PC-9 (cell line): ENCODE measurements at places on chromosomes 11 and 22. TPM values are rescaled to one million over a fixed set of nuclear protein-coding genes. Genes with fewer than 3 reads are reported as not detected.
A peak's percentile ranks its signal among the peaks of the same experiment; 100 is the strongest.

DNA sequence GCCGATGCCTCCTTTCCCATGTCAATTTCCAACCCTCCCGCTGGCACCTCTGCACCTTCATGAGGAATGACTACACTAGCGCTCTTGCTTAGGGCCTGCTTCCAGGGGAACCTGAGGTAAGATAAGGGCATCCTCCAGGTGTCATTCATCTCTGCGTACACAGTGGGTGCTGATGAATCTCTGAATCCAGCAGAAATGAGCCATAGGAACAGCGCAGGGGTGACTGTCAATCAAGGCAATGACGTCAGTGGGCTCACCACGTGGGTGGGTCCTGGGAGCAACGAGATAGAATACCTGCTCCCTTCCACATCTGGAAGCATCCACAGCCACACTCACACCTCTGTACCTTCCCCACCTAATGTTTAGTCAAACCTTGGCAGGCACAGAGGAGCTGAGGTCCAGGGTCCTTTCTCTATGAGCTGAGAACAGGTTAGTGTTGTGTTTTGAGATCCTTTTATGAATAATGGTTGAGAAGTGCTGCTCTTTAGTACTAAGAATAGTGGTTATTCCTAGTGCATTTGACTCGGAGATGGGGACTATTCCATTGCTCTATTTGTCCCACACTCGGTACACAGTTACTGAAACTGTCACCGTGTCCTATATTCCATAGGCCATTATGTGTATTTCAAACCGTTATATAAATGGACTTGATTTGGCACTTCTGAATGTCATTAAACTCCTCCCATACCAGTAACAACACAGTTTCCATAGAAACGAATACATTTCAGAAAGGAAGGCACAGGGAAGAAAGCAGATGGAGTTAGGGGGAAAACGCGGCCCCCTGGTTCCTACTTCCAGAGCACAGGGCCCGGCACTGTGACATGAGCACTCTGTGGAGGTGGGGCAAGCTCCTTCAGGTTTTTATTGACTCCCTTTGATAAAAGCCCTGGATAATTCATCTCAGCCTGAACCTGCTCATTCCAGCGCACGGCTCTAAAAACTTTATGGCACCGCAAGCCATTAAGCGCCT, 193.4 kb downstream of the ST3GAL4 start:
- H3K4me3 ChIP-seq = no peak overlapping the region
- no peaks in the 10 kb centered on the region for H3K36me3 ChIP-seq
- H3K27ac ChIP-seq = no peak overlapping the region
- no peaks in the 10 kb centered on the region for H3K4me1 ChIP-seq

- no peak for DNase-seq
- H3K27me3 ChIP-seq = no peaks in the 10 kb centered on the region
- H3K36me3 ChIP-seq = no peaks in the 10 kb centered on the region
- H3K4me1 ChIP-seq = no peaks in the 10 kb centered on the region
Measured at GRCh38 chr11:104764710-104765045, 133.6 kb downstream of the CASP12 start.

GRCh38 chr11:93734427-93735222, 6.7 kb downstream of the TAF1D start:
- H3K27me3 ChIP-seq = no peaks in the 10 kb centered on the region
- H3K4me3 ChIP-seq = no peak overlapping the region
- H3K4me1 ChIP-seq = peaks cover 39% of the 10 kb centered on the region
- no peak for DNase-seq

GRCh38 chr11:86999859-87000753, 37.6 kb upstream of the TMEM135 start:
- H3K27ac ChIP-seq = peak overlapping the region; percentile 53
- DNase-seq = peak; percentile 78
- peaks cover 22% of the 10 kb centered on the region for H3K4me1 ChIP-seq

GRCh38 chr11:26229257-26229656, 102.7 kb upstream of the ANO3 start:
- no peaks in the 10 kb centered on the region for H3K36me3 ChIP-seq
- no peaks in the 10 kb centered on the region for H3K4me1 ChIP-seq
- H3K27ac ChIP-seq = no peak overlapping the region
- no peak overlapping the region for H3K4me3 ChIP-seq
- no peak for DNase-seq

Gene SLC22A8
- not detected in 2 replicates for total RNA-seq

DNA sequence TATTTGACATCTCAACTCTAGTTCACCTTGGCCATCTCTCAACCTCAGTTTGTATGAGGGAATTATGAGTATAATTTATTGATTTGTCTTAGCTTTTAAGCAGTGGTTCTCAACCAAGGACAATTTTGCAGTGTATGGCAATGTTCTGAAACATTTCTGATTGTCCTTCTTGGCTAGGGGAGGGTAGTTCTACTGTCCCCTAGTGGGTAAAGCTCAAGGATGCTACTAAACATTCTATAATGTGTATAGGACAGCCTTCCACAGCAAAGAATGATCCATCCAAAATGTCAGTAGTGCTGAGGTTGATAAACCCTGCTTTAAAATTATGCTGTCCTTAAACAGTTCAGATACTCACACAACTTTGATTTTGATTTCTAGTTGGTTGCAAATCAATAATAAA, 78.1 kb upstream of the ALKBH3 start:
- no peak for DNase-seq
- no peak overlapping the region for H3K27ac ChIP-seq
- H3K4me3 ChIP-seq = no peak overlapping the region
- no peaks in the 10 kb centered on the region for H3K4me1 ChIP-seq

Gene TTC17
- total RNA-seq = 71.4 and 81.0 TPM in 2 replicates

Gene SCGB2A2
- not detected in 2 replicates for total RNA-seq

DNA sequence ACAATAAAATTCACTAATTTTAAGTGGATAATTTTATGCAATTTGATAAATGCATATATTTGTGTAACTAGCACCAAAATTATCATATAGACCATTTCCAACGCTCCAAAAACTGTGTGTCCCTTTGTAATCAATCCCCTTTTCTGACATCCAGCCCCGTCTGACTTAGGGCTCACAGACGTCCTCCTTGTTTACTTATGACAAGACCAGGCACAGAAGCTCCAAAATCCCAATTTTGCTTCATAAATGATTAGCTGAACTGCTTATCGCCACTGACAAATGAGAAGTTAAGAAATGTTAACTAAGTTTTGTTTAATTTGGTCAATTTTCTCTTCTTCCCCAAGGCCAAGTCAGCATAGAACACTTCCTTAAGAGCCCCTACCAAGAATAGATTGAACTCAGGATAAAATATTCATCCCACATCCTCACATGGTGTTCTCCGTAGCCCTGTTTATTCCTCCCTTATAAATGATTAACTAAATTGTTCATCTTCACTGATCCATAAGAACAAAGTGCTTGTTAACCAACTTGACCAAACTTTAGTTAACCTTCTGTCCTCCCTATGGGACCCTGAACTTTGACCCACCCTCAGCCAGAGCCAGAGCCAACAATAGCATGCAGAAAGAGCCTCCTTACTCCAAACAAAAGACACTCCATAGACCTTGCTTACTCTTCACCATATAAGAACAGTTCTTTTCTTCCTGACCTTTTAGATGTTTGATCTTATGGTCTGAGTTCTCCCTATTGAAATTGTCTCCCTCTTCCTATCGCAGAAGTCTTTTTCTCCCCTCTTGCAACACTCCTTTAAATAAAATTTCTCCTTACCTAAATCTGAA, 30.8 kb upstream of the GLYAT start:
- H3K4me3 ChIP-seq = no peak overlapping the region
- no peaks in the 10 kb centered on the region for H3K36me3 ChIP-seq
- no peak for DNase-seq
- H3K27ac ChIP-seq = no peak overlapping the region

Gene ACRV1
- not detected in 2 replicates for total RNA-seq

Gene C22orf31
- not detected in 2 replicates for total RNA-seq

Gene SLC39A13
- 28.8 and 32.3 TPM in 2 replicates for total RNA-seq

DNA sequence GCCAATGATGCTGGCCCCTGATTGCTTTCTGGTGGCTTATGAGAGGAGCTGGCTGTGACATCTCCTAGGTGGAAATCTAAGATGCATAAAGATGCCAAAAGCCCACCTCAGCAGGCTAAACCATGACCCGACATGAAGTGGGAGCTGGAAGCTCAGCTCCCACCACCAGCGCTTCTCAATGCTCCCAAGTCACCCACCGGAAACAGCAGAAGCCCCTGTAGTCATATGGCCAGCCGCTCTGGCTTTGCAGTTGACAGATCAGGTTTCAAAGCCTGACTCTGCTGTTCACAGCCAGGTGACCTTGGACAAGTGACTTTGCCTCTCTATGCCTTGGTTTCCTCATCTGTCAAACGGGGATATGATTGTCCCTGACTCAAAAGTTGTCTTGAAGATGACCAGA, 29.1 kb upstream of the ANO1 start:
- no peaks in the 10 kb centered on the region for H3K27me3 ChIP-seq
- 0 out of 2 replicates have a peak, but pooled peaks cover 7% of the 10 kb centered on the region for H3K36me3 ChIP-seq
- peaks cover 23% of the 10 kb centered on the region for H3K4me1 ChIP-seq
- H3K4me3 ChIP-seq = peak overlapping the region; percentile 5; the same call in 1 of the 2 replicates
- peak overlapping the region; percentile 57 for H3K27ac ChIP-seq

DNA sequence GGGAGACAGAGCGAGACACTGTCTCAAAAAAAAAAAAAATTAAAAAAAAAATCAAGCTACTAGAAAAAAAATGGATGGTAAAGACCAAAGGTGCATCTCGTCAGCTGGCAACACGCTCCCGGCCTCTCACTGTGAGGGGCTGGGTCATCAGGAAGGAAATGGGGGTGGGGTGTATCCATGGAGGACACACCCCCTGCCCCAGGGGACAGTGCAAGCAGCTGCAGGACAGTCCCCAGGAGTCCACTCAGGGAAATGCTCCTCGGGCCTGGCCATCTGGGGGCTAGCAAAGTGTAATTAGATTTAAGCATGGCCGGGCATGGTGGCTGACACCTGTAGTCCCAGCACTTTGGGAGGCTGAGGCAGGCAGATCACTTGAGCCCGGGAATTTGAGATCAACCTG, 23.1 kb downstream of the TTLL1 start:
- no peak for DNase-seq
- H3K4me3 ChIP-seq = no peak overlapping the region

Gene POU2AF2
- not detected in 2 replicates for total RNA-seq

Gene CHRDL2
- not detected in 2 replicates for total RNA-seq

Gene ROM1
- 6.2 and 7.0 TPM in 2 replicates for total RNA-seq

Gene LRRC55
- total RNA-seq = not detected in 2 replicates

DNA sequence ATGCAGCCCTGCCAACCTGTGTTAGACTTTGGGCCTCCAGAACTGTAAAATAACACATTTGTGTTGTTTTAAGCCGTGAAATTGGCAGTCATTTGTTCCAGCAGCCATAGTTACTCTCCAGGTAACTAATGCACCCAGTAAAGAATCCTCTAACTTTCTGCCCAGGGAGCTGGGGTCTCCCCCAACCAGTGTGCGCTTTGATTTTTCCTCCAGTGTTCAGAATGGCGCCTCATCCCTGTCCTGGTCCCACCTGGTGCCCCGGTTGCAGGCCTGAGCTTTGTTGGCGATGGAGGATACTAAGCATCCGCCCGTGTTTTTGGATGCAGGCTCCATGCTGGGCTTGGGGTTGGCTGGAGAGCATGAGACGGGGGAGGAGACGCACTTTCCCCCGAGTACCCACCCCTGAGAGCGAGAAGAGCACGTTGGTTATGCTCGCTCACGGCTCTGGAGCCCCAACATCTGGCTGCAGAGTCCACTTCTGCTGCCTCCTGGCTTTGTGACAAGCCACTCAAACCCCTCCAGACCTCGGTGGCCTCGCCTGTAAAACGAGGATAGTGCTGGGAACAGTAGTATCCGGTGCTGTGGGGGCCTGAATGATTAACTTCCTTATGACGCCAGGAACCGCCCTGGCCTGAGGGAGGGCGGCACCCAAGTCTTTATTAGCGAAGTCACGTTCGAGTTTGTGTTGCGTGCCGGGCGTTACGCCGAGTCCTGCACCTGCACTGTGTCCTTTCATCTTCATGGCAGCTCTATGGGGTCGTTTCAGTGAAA, 25.8 kb downstream of the MRGPRD start:
- no peaks in the 10 kb centered on the region for H3K36me3 ChIP-seq
- 0 out of 2 replicates have a peak, but pooled peaks cover 5% of the 10 kb centered on the region for H3K27me3 ChIP-seq
- H3K27ac ChIP-seq = no peak overlapping the region
- H3K4me1 ChIP-seq = no peaks in the 10 kb centered on the region

GRCh38 chr11:1847006-1847735, 5.7 kb upstream of the LSP1 start:
- no peak overlapping the region for H3K27ac ChIP-seq
- no peaks in the 10 kb centered on the region; the same call in 1 of the 2 replicates for H3K4me1 ChIP-seq
- DNase-seq = no peak
- no peaks in the 10 kb centered on the region for H3K36me3 ChIP-seq

Gene MMP10
- total RNA-seq = not detected in 2 replicates

GRCh38 chr11:60208146-60208895, 25.4 kb upstream of the MS4A6A start:
- no peak for DNase-seq
- no peaks in the 10 kb centered on the region for H3K36me3 ChIP-seq
- no peaks in the 10 kb centered on the region; the same call in 1 of the 2 replicates for H3K27me3 ChIP-seq
- no peak overlapping the region for H3K27ac ChIP-seq
- H3K4me1 ChIP-seq = no peaks in the 10 kb centered on the region

DNA sequence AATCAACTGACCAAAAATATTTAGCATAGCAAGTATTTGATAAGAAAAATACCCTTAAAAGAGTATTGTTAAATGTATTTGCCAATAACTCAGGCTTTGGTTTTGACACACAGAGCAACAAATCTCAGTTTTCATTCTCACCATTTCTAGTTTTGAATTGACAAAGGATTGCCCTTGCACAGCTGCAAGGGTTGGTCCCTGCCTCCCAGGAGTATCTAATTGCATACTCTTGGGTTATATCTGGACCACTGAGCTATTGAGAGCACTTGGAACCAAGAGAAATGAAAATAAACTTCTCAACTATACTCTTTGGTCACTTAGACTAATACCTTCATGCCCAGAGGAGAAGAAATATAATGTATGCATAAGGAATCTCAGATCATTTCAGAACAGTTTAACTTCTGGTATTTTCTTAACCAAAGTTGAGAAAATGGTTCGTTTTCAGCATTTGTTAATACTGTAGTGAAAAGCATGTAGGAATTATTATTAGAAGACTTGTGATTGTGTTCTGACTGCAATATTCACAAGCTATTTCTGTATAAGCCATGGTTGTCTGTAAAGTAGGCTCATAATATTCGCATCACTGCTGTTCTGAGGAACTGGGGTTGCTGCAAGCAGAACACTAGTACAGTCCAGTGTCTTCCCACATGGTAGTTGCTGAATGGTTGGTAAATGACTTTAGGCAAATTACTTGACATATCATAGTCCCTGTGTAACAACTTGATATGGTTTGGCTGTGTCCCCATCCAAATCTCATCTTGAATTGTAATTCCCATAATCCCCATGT, 7.9 kb downstream of the C2CD3 start:
- no peak overlapping the region for H3K4me3 ChIP-seq
- no peaks in the 10 kb centered on the region for H3K4me1 ChIP-seq
- no peak for DNase-seq
- peaks cover 48% of the 10 kb centered on the region for H3K36me3 ChIP-seq
- no peak overlapping the region for H3K27ac ChIP-seq

Gene MS4A4A
- total RNA-seq = not detected in 2 replicates

GRCh38 chr11:2310073-2310785, 8.4 kb downstream of the TSPAN32 start:
- no peak overlapping the region for H3K4me3 ChIP-seq
- no peak overlapping the region for H3K27ac ChIP-seq
- peaks cover 8% of the 10 kb centered on the region for H3K4me1 ChIP-seq
- H3K27me3 ChIP-seq = no peaks in the 10 kb centered on the region
- H3K36me3 ChIP-seq = no peaks in the 10 kb centered on the region
- no peak for DNase-seq

Gene SCN3B
- total RNA-seq = not detected in 2 replicates
